HTR-8/SVneo (cell line): ENCODE measurements at places on chromosomes 16 and 17.

GRCh38 chr16:19384656-19385055 lies 33.0 kb upstream of the TMC5 start:
- DNase-seq, result no peak

DNA sequence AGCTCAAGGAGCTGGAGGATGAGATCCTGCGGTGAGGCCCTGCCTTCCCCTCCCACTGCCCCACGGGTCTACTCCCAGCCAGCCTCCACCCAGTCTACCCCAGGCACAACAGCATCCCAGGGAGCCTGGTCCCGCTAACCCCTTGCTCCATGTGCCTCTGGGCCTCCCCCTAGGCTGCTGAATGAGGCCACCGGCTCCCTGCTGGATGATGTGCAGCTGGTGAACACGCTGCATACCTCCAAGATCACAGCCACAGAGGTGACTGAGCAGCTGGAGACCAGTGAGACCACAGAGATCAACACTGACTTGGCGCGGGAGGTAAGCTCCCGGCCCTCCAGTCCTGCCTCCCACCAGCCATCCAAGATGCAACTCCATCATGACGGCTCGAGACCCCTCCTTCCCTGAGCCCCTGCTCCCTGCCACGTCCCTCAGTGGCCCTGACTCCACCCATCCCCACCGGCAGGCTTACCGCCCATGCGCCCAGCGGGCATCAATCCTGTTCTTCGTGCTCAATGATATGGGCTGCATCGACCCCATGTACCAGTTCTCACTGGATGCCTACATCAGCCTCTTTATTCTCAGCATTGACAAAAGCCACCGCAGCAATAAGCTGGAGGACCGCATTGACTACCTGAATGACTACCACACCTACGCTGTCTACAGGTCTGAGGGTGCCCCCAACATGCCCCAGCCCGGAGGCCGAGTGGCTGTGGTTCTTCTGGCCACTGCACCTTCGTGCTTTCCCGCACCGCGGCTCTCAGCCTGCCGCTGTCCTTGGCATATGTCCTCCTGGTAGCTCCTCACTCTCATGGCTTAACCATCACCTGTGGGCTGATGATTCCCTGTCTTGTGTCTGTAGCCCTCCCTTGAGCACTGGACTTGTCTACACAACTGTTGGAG lies 15.0 kb upstream of the KDM6B start:
- no peak for DNase-seq

- DNase-seq, result peak; percentile 92
Measured at GRCh38 chr17:63425483-63425882, 20.6 kb downstream of the CYB561 start.

- peak; percentile 70 for DNase-seq
Measured at GRCh38 chr16:83356266-83356665, 451.5 kb upstream of the HSBP1 start.

GRCh38 chr16:28092721-28093384 lies 29.3 kb upstream of the GSG1L start:
- no peak for DNase-seq

- DNase-seq, result no peak
Measured at GRCh38 chr17:14557480-14557879, 256.6 kb downstream of the HS3ST3B1 start.

- DNase-seq, result peak; percentile 45
Measured at GRCh38 chr17:43702637-43703036, 40.9 kb upstream of the MEOX1 start.

GRCh38 chr16:66459878-66460277 lies 32.8 kb downstream of the BEAN1 start:
- DNase-seq, result no peak

DNA sequence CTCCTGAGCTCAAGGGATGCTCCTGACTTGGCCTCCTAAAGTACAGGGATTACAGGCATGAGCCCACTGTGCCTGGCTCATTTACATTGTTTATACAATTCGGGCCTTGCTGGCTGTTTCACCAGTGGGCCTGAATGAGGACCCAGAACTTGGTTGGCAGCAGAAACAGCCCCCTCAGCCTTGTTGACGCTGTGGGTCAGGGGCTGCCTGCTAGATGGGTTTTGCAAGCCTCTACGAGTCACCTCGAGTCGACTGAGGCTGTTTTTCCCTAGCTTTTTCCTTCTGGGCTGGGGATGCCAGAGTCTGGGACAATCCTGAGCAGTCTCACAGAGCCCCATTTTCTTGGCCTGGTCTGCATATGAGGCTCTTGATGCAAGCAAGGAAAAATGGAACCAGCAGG lies 16.1 kb downstream of the PPL start:
- DNase-seq, result no peak

DNA sequence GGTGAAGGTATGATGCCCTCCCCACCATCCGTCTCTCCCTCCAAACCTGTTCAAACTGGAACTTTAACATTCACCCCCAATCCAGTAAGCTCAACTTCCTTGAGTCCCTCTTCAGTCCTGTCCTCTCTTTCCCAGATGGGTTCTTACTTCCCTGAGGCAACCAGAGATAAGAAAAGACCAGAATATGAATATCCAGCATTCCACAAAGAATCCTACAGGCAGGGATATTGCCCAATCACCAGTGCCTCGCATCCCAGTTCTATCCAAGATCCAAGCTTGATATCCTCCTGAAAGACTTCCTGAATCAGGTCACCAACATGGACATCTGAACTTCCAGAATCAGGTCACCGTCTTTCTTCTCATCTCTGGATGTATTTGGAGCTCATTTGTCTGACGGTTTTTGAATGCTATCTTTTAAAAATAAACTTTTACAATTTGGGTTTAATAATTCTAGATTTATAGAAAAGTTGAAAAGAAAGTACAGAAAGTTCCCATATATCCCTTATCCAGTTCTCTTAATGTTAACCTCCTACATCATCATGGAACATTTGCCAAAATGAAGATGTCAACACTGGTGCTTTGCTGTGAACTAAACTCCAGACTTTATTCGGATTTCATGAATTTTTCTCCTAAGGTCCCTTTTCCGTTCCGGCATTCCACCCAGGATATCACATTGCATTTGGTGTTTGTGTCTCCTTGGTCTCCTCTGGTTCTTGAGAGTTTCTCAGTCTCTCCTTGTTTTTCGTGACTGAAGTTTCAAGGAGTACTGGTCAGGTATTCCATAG lies 13.7 kb upstream of the COL1A1 start:
- DNase-seq, result no peak

DNA sequence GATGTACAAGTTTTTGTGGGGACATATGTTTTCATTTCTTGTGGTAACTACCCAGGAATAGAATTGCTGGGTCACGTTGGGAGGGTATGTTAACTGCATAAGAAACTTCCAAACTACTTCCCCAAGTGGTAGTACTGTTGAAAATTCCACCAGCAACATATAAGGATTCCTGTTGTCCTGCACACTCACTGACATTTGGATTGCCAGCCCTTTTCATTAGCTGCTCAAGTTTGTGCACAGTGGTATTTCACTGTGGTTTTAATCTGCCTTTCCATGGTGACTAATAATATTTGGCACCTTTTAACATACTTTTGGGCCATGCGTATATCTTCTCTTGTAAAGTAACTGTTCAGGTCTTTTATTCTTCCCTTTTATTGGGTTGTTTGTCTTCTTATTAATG lies 103.3 kb downstream of the GNAO1 start:
- no peak for DNase-seq

DNA sequence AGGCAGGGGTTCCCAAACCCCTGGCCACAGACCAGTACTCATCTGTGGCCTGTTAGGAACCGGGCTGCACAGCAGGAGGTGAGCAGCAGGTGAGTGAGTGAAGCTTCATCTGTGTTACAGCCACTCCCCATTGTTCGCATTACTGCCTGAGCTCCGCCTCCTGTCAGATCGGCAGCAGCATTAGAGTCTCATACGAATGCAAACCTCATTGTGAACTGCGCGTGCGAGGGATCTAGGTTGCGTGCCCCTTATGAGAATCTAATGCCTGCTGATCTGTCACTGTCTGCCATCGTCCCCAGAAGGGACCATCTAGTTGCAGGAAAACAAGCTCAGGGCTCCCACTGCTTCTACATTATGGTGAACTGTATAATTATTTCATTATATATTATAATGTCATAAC lies 25.1 kb upstream of the RMI2 start:
- DNase-seq, result no peak

DNA sequence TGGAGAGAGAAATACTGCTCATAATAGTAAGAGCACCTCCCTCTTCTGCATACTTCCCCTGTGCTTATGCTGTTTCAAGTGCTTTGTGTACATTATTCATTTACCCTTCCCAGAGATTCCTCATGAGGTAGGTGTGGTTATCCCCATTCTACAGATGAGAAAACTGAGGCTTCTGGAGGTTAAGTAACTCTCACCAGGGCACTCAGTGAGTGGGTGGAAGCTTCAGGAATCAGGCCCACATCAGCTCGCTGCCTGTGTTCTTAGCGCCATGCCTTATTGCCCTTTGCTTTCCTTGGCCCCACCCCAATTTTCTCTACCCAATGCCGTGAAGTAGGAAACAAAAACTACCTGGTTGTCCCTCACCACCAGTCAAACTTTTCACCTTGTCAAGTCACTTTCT lies 18.1 kb upstream of the ITGB3 start:
- DNase-seq, result no peak

- no peak for DNase-seq
Measured at GRCh38 chr16:22055881-22056280, 36.5 kb upstream of the VWA3A start.

GRCh38 chr17:62105357-62105756 lies 40.3 kb upstream of the MED13 start:
- no peak for DNase-seq

DNA sequence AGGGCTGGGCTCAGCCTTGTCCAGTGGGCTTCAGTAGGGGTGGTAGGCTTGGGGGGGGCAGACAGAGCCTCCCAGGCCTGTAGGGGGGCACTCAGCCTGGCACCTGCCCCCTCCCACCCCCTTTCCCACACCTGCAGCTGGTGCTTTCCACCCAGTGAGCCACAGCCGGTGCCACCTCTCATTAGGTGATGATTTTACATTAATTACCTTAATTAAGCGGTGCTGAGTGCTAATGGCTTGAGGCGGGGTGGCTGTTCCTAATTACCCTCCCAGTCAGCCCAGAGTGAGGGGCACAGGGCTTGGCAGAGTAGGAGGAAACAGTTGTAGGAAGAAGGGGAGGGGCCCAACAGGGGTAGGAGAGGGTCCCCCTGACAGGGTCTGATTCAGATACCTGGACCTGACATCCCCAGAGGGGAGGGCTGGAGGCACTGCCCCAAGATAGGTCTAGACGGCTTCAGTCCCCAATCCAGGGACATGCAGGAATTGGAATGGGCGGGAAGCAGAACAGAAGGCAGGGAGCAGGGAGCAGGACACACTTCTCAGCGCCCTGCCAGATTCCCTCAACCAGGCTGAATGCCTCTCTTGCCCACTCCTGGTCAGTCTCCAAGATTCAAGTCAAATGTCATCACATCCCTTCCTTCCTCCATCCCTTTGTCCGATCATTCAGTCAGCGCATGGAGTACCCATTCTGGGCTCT lies 26.5 kb upstream of the PHF12 start:
- DNase-seq, result no peak

- no peak for DNase-seq
Measured at GRCh38 chr16:84729716-84730320, 30.0 kb downstream of the USP10 start.

DNA sequence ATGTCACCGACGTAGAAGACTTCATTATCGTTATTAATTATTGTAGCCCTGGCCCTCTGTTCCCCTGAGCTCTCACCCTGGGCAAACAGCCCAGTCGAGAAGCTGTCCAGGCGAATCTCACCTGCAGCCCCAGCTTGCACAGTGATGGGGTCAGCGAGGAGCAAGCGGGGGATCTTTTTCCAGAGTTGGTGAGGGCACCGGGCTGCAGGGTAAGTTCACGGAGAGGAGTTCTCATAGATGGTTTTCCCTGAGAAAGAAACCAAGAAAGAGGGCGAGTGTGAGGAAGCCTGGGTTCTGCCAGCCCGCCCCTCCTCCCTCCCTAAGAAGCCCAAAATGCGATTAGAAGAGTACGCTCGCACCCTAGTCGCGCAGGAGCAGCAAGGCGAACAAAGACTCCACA lies 436 bp downstream of the SPAG5 start:
- DNase-seq, result peak; percentile 20
